ENCODE measurements at places on chromosomes 3 and 15. TPM values are rescaled to one million over a fixed set of nuclear protein-coding genes. Genes with fewer than 3 reads are reported as not detected.

NR2E3 gene
- total RNA-seq = not detected

CPLX3 gene
- total RNA-seq = not detected

NR1I2 gene
- not detected for total RNA-seq

ELL3 gene
- total RNA-seq = 3.3 TPM

ROBO2 gene
- 1.0 TPM for total RNA-seq

TMC3 gene
- total RNA-seq = not detected

TICRR gene
- 0.33 TPM for total RNA-seq

IL5RA gene
- total RNA-seq = not detected

HIGD2B gene
- total RNA-seq = not detected

HGD gene
- total RNA-seq = 0.29 TPM

CLDN16 gene
- total RNA-seq = not detected

GPR62 gene
- total RNA-seq = under 0.01 TPM

CCR9 gene
- not detected for total RNA-seq

OR5K2 gene
- not detected for total RNA-seq

CLEC3B gene
- 12.1 TPM for total RNA-seq

PTH1R gene
- total RNA-seq = 0.66 TPM

CCK gene
- 15.3 TPM for total RNA-seq

MESP1 gene
- total RNA-seq = 0.50 TPM

GOLGA8S gene
- 0.15 TPM for total RNA-seq
